ENCODE measurements at places on chromosomes 13 and 19. TPM values are rescaled to one million over a fixed set of nuclear protein-coding genes. Genes with fewer than 3 reads are reported as not detected.

The PTGIR gene
- total RNA-seq, result 2.5 TPM

The FXYD3 gene
- total RNA-seq, result not detected

The GPR183 gene
- 240 TPM for total RNA-seq

The OR10H1 gene
- total RNA-seq, result 0.07 TPM

The PSPN gene
- total RNA-seq, result 3.3 TPM

The FFAR1 gene
- 3.0 TPM for total RNA-seq

The STK24 gene
- 117 TPM for total RNA-seq

- DNase-seq, result no peak
Observed at GRCh38 chr13:88800505-88800904, 1129.3 kb downstream of the SLITRK5 start.

DNA sequence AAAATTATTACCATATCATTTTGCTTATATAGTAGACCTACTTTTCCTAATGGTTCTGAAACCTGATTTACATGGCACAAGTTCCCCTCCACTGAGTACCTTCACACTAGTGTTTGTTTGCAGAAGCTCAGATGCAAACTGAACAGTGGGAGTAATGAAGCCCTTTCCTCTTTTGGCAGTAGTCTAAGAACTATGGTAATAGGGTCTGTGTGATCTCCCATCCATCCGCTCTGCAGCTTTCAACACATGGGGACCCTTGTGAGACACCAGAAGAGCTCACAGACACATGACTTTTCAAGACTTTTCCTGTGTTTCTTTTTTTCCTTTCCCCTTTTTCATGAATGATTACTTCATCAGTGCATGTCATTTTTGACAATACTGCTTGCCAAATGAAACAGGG is 336.0 kb downstream of the ATP8A2 start:
- DNase-seq, result no peak

DNA sequence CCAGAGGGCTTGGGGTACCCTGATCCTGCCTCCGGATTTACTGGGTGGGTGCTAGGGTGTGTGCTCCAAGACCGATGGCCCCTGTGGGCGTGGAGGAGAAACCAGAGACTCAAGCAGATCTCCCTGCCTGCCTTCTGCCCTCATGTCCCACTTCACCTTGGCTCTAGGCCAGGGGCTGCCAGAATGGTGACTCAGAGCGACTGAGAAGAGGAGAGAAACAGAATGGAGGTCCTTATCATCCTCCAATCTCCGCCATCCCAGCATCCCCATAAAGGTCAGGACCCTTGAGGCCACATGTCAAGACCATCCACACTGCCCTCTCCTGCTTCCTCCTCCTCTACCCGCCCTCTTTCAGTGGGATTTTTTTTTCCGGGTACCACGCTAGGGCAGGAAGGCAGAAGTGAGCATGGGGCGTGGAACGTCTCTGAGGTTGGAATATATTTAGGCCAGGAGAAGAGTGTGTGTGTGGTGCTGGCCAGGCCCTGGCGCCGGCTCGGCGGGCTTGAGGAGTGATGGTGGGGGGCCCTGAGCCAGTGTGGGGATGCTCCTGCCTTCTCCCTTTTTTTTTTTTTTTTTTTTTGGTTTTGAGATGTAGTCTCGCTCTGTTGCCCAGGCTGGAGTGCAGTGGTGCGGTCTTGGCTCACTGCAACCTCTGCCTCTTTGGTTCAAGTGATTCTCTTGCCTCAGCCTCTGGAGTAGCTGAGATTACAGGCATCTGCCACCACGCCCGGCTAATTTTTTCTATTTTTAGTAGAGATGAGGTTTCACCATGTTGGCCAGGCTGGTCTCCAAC is 22.3 kb downstream of the IER2 start:
- DNase-seq, result peak; percentile 46

DNA sequence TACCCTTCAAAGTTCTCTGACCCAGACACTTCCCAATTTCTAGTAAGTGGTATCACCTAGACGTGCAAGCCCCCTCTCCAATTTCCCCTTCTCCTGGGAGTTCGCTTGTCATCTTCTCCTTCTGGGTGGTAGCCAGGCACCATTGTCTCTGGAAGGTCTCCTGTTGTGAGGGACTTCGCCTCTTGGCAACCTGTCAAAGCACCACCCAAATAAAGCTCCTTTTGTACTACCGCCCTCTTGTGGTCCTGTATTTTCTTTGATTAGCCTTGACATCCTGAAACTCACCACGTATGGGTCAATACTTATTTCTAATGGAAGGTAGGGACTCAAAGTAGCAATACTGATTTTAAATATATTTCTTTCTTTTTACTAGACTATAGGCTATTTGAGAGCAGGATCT is 8.2 kb downstream of the GPC5 start:
- DNase-seq, result peak; percentile 52

GRCh38 chr19:41225238-41226052 is 6.4 kb downstream of the AXL start:
- DNase-seq, result no peak

DNA sequence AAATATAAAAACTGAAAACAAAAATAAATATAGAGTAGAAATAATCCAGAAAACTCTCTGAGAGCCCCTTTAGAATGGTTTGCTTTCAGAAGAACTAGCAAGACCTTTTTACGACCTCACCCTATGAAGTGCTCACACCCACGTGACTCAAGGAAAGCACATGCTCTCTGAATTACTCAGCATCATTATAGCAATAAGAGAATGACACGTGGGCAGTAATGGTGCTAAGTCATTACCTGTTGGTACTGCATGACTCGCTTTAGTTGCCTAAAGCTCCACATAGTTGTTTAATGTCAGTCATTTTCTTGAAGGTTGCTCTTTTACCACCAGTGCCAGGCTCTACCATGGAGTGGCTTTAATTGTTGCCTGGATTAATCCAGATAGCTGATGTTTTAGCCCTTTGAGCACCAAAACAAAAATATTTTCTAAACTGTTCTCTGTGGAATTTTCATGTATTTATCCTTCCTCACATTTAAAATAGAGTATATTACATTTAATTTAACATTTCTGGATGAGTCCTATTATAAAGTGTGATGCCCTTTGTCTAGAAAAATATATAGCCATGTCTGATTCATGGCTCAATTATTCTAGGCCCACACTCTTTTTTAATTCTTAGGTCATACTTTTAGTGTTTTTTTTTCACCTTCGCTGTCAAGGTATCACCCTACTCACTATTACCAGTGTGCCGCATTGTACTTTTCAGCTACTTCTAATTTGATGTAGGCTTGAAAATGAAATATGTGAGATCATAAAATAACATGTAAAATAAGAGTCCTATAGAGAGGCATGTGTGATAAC is 56.8 kb downstream of the THSD1 start:
- DNase-seq, result no peak

DNA sequence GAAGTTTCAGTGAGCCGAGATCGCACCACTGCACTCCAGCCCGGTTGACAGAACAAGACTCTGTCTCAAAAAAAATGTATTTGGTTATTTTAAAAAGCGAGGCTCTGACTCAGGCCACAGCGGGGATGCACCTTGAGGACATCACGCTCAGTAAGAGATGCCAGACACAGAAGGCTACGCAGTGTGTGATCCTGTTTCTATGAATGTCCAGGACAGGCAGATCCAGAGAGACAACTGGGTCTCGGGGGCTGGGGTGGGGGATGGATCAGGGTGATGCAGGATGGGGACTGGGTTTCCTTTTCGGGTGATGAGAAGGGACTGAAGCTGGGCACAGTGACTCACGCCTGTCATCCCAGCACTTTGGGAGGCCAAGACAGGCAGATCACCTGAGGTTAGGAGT is 5.4 kb downstream of the MED16 start:
- no peak for DNase-seq

- no peak for DNase-seq
Observed at GRCh38 chr13:114032126-114032799, 58.4 kb upstream of the C13orf46 start.

GRCh38 chr13:51861723-51862300 is at the start of gene CCDC70:
Gene CCDC70 (plus strand): TSS chr13:51861969. CDS start chr13:51865412, 3,443 bp downstream.
- no peak for DNase-seq

GRCh38 chr13:98749501-98749900 is 3.0 kb downstream of the SLC15A1 start:
- DNase-seq, result no peak

GRCh38 chr19:12495002-12495802 is 10.6 kb upstream of the ZNF709 start:
- peak; percentile 95 for DNase-seq

DNA sequence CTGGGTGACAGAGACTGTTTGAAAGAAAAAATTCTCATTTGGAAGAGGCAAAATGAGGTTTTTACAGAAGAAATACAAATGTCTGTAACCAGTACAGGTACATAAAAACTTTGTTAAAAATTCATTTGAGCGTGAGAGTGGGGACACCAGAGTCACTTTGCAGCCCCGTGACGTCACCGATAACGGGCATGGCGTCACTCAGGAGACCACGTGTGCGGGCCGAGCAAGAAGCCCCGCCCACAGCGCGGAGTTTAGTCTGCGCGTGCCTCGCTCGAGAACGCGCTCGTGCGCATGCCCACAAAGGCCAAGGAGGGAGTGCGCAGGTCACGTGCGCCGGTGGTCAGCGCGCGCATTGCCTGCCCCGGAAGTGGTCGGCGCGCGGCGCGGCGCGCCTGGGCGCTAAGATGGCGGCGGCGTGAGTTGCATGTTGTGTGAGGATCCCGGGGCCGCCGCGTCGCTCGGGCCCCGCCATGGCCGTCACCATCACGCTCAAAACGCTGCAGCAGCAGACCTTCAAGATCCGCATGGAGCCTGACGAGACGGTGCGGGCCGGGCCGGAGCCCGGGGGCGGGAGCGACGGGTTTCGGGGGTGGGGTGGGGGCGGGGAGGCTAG is at the start of gene RAD23A:
Gene RAD23A, plus strand, starts transcription at position 384 of the 613 bp plus-strand sequence. Its CDS starts 87 bp downstream, at position 471.
- DNase-seq, result peak; percentile 100

GRCh38 chr19:10828981-10829821 is 6.8 kb downstream of the TMED1 start:
- peak; percentile 28 for DNase-seq

DNA sequence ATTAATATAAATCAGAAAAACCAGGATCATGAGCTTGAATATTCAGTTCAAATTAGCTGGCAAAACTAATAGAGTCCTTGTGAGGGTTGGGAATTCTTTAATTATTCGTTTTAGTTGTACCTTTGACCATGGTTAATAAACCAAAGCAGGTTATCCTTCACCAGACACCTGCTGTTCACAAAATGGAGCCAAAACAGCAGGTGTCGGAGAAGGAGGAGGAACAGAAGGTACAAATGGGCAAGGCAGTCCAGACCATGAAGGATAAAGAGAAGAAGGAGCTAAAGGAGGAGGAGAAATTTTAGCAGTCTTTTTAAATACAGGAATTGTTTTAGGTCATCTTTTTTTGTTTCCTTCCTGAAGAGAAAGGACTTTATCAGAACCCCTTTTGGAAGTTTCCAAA is 106.1 kb downstream of the NHLRC3 start:
- no peak for DNase-seq

DNA sequence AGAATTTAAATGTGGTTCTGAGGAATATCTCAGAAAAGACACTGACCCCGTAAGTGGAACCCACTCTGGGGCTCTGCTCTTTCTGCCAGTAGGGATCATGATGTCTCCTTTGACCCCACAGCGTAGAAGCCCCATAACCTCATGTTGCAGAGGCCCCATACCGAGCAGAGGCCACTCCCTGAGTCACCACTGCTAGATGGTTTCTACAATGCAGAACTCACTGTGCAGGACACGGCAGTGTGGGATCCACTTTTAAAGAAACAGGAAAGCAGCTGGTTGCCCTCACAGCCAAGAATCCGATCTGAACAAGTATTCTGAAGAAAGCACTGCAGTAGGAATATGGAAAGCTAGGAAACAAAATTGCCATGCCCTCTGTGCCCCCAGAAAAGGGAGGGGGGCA is 4.2 kb downstream of the SLC7A1 start:
- DNase-seq, result no peak

DNA sequence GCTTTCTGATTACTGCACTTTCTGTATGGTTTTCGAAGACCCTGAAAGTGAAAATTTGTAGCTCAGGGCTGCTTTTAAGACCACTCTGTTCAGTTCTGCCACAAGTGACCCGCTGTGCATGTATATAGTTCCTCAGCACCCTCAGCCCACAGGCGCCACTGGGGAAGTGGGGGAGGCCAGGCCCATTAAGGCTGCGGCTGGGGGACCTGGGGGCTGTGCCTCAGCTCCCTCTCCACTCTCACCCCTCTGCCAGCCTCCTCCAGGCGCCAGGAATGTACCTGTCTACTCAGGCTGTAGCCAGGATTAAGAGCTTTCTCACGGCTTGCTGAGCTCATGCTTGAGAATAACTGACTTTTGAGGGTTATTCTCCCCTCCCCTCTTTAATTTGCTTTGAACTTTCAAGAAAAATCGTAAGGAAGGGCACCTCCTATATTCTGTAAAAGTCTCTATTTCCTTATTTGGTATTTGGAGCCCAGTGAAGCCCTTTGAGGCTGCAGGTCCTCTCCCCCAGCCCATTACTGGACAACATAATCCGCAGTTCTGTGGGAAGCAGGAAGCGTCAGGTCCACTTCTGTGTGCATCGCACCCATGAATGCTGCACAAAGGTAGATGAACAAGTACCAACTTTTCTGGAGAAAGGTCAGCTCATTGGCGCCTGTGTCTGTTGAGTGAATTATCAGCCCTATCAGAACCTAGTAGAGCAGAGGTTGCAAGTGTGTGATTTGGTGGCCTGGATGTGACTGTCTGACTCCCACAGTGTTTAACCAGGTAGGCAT is 29.6 kb downstream of the GJA3 start:
- DNase-seq, result no peak

- DNase-seq, result no peak
Observed at GRCh38 chr13:43388282-43389034, 365.1 kb downstream of the DNAJC15 start.

DNA sequence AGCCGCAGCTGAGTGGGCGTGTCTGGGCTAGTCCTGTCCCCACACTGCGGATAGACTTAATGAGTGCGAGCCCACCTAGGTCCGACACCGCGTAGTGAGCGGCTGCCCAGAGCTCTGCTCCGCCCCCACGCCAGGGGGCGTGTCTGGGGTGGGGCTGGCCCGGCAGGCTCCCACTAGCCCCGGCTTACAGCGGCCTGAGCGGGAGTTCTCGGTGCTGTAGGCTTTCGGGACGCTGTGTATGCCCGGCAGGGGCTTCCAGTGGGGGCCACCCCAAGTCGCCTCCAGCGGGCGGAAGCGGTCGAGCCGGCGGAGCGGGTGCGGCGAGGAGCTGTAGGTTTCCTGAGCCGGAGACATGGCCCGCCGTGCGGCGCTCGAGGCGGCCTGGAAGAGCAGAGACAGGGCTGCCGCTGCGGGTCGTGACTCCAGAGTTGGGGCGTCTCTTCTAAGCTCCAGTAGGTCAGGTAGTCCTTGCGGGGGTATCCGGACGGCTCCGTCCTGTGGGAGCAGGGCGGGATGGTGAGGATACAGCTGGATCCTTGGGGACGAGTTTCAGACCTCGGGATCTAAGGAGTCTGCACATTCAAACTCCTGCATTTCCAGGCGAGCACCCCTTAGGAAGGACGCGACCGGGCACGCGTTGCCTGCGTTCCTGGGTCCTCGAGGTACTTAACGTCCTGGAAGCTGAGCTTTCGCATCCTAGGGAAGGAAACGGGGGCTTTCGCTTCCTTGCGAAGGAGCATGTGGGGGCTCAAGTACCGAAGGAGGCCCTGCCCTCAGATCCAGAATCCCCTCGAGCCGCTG is 1.2 kb downstream of the CGB7 start:
- peak; percentile 74 for DNase-seq

- no peak for DNase-seq
Observed at GRCh38 chr19:55546822-55547614, 1.7 kb upstream of the SBK3 start.

GRCh38 chr13:89584058-89584620 is 1763.3 kb upstream of the MIR17HG start:
- no peak for DNase-seq
